ENCODE measurements at places on chromosomes 5 and 9. TPM values are rescaled to one million over a fixed set of nuclear protein-coding genes. Genes with fewer than 3 reads are reported as not detected.
A peak's percentile ranks its signal among the peaks of the same experiment; 100 is the strongest.

- no peak for DNase-seq
- no peaks in the 10 kb centered on the region for H3K4me1 ChIP-seq
- no peaks in the 10 kb centered on the region for H3K36me3 ChIP-seq
- no peaks in the 10 kb centered on the region for H3K27me3 ChIP-seq
- no peak overlapping the region for H3K27ac ChIP-seq
- H3K4me3 ChIP-seq: no peak overlapping the region
Measured at GRCh38 chr9:98658951-98659351, 49.8 kb downstream of the GABBR2 start.

DNA sequence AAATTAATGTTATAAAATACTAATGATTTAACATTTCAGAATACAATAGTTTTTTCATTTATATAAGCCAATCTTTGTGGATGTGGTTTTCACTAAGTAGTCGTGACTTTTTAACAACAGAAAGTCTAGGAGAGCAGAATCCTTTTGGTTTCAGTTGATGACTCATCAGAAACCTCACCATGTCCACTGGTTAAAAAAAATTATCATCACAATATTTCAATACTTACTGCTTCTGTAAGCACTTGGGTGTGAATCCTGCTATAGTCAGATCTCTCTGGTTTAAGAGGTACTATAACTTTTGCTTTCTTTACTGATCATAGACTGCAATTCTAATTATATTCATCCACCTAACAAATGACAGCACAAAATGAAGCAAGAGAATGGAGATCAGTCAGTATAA, 77.2 kb downstream of the MRPS30 start:
- no peaks in the 10 kb centered on the region for H3K4me1 ChIP-seq
- no peak overlapping the region for H3K27ac ChIP-seq
- H3K4me3 ChIP-seq: no peak overlapping the region
- H3K27me3 ChIP-seq: no peaks in the 10 kb centered on the region
- H3K36me3 ChIP-seq: no peaks in the 10 kb centered on the region

Gene KLF9
- total RNA-seq: 165 TPM

DNA sequence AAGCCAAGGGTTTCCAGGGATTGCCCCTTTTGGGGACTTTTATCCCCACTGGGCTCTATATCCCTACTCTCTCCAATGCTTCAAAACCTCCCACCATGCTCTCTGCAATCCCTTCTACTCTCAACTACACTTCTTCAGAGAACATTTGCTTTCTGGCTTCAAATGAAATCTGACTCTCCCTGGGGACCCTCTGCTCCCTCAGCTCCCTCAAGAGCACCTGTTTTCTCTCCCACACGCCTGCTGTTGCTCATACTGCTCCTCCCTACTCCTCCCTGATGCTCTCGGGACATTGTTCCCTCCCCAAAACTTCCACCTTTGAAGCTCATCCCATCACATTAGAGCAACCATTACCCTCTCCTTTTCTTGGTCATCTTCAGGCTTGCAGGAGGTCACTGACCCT, 344.9 kb downstream of the CDK5RAP2 start:
- H3K36me3 ChIP-seq: no peaks in the 10 kb centered on the region
- no peak overlapping the region for H3K4me3 ChIP-seq
- H3K27ac ChIP-seq: no peak overlapping the region
- H3K27me3 ChIP-seq: no peaks in the 10 kb centered on the region
- no peak for DNase-seq

- H3K36me3 ChIP-seq: no peaks in the 10 kb centered on the region
- no peak overlapping the region for H3K27ac ChIP-seq
- no peaks in the 10 kb centered on the region for H3K27me3 ChIP-seq
- no peak overlapping the region for H3K4me3 ChIP-seq
- no peaks in the 10 kb centered on the region for H3K4me1 ChIP-seq
- DNase-seq: no peak
Measured at GRCh38 chr9:120655005-120655622, 59.2 kb downstream of the MEGF9 start.

Gene AMBP
- total RNA-seq: not detected

Gene FOXD4
- total RNA-seq: not detected

GRCh38 chr5:69006030-69006429, 87.8 kb upstream of the SLC30A5 start:
- no peaks in the 10 kb centered on the region for H3K27me3 ChIP-seq
- H3K4me3 ChIP-seq: no peak overlapping the region
- no peak overlapping the region for H3K27ac ChIP-seq
- H3K36me3 ChIP-seq: no peaks in the 10 kb centered on the region
- DNase-seq: no peak

GRCh38 chr5:135245521-135246499, 153.2 kb downstream of the MACROH2A1 start:
- peaks cover 69% of the 10 kb centered on the region for H3K4me1 ChIP-seq
- H3K27me3 ChIP-seq: no peaks in the 10 kb centered on the region
- no peak overlapping the region for H3K4me3 ChIP-seq

DNA sequence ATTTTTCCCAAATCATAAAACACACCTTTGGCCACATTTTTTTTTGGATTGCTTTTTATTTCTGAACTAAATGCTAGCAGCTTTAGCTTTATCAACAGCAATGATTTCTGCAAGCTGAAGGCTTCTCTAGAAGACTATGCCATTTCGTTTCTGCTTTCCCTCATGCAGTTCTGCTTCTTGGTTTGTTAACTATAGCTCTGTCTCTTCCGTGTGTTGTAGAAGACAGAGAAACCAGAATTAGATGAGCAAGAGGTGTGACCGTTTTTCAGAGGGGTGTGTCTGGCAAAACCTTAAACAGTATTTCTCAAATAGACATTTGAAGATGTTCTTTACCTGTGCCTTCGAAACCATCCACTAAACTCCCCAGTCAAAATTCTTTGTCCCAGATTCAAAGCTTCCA, 131.5 kb downstream of the ZNF462 start:
- H3K27me3 ChIP-seq: no peaks in the 10 kb centered on the region
- no peaks in the 10 kb centered on the region for H3K36me3 ChIP-seq
- H3K4me3 ChIP-seq: no peak overlapping the region
- no peak overlapping the region for H3K27ac ChIP-seq
- H3K4me1 ChIP-seq: no peaks in the 10 kb centered on the region

DNA sequence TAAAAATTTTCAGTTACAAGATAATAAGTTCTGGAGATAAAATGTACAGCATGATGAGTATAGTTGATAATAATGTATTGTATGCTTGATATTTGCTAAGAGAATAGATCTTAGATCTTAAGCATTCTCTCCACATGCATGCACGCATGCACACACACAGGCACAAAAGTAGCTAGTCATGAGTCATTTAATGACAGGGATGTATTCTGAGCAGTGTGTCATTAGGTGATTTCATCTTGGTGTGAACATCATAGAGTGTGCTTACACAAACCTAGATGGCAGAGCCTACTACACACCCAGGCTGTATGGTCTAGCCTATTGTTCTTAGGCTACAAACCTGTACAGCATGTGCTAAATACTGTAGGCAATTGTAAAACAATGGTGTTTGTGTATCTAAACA, 124.2 kb downstream of the PTTG1 start:
- no peaks in the 10 kb centered on the region for H3K4me1 ChIP-seq
- H3K36me3 ChIP-seq: no peaks in the 10 kb centered on the region
- H3K4me3 ChIP-seq: no peak overlapping the region
- H3K27ac ChIP-seq: no peak overlapping the region

DNA sequence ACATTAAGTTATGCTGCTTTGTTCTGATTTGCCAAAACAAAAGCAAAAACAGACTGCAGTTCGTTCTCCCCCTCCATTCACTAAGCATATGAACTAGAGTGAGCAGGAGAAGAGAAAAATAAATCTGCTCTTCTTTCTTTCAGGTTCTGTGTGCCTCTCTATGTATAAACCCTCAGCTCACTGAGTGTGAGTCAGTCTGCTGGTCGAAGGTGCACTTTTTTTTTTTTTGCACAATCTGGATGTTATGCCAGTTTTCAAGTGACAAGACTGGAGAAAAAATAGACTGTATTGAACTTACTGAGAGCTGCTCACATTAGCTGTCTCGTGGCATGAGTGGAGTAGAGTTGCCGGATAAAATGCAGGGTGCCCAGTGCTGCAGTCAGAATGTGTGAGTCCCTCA, 244.6 kb upstream of the ATP10B start:
- DNase-seq: no peak
- H3K27me3 ChIP-seq: no peaks in the 10 kb centered on the region
- H3K4me3 ChIP-seq: no peak overlapping the region
- H3K4me1 ChIP-seq: no peaks in the 10 kb centered on the region

Gene ANKRD18A
- not detected for total RNA-seq

- peak overlapping the region; percentile 57 for H3K27ac ChIP-seq
- DNase-seq: no peak
- no peaks in the 10 kb centered on the region for H3K36me3 ChIP-seq
- peaks cover 58% of the 10 kb centered on the region for H3K4me1 ChIP-seq
- peak overlapping the region; percentile 41 for H3K4me3 ChIP-seq
- no peaks in the 10 kb centered on the region for H3K27me3 ChIP-seq
Measured at GRCh38 chr9:6230037-6230780, 14.6 kb downstream of the IL33 start.

GRCh38 chr5:174283211-174284005, 237.9 kb downstream of the NSG2 start:
- H3K4me1 ChIP-seq: no peaks in the 10 kb centered on the region
- no peak overlapping the region for H3K27ac ChIP-seq
- no peaks in the 10 kb centered on the region for H3K27me3 ChIP-seq
- H3K4me3 ChIP-seq: no peak overlapping the region
- no peak for DNase-seq

DNA sequence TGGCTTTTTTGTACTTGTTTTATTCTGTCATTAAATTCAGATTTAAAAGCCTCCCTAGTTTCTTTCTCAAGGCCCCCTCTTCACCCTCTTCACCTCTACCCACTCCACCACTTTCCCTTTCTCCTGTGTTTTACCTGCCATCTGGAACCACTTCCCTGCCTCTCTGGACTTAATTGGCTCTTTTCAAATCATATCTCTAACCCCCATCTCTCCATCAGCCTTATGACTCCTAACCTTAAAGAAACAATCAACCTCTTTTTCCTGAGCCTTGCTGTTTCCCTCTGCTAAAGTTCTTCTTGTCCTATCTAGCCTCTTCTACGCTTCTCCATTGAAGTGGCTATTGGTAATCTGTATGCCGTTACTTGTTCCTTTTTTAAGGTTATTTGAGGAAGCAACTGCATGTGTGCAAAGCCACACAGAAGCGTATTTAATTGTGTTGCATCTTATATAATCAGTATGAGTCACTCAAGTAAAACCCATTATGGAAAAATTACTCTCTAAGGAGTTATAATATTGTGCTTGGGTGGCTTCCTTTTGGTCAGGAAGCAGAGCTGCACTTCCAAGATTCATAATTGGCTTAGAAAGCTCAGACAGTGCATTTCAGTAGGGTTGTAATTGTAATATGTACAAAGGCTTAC, 653.6 kb upstream of the ITGA1 start:
- H3K36me3 ChIP-seq: no peaks in the 10 kb centered on the region
- H3K4me3 ChIP-seq: no peak overlapping the region
- no peaks in the 10 kb centered on the region for H3K4me1 ChIP-seq
- no peaks in the 10 kb centered on the region for H3K27me3 ChIP-seq

Gene PCDHB11
- total RNA-seq: 6.0 TPM

GRCh38 chr9:113538131-113538530, 74.6 kb downstream of the RGS3 start:
- H3K4me3 ChIP-seq: no peak overlapping the region
- peaks cover 75% of the 10 kb centered on the region for H3K4me1 ChIP-seq
- H3K27me3 ChIP-seq: no peaks in the 10 kb centered on the region
- peaks cover 9% of the 10 kb centered on the region for H3K36me3 ChIP-seq
- H3K27ac ChIP-seq: peak overlapping the region; percentile 89

DNA sequence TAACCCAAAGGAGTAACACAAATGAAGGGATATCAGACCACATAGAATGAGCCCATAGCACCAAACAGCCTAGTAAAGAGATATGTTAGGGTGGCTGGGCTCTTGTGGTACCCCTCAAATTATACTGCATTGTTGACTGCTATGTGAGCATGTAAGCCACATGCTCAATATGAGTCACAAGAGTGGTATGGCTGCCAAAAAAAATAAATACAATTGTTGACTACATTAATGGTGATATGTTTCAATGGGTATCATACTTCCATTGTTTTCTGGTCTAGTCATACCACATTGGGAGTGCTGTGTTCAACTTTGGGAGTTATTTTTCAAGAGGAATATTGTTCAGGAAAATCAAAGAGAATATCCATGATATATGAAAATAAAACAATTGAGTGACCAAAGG, 162.4 kb upstream of the PIK3R1 start:
- H3K27ac ChIP-seq: no peak overlapping the region
- no peak for DNase-seq
- peaks cover 8% of the 10 kb centered on the region for H3K4me1 ChIP-seq

Gene SAXO1
- 0.27 TPM for total RNA-seq

DNA sequence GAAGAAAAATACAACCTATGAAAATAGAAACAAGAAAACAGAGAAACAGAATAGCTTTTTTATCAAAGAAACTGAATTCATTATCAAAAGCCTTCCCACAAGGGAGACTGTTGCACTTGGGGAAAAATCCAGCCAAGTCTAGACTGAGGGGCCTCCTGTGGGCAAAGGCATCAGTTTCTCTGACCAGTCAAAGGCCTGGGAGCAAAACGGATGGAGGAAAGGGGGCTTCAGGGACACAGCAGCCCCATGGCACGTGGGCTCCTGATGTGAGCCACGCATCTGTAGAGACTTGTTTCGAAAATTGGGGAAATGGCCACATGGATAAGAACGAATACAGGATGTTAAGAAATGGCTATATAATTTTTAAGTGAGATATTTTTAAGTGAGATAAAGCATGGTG, 21.1 kb downstream of the ZDHHC11B start:
- H3K4me1 ChIP-seq: no peaks in the 10 kb centered on the region
- H3K27me3 ChIP-seq: no peaks in the 10 kb centered on the region
- H3K4me3 ChIP-seq: no peak overlapping the region
- H3K27ac ChIP-seq: no peak overlapping the region
- DNase-seq: no peak

Gene CCL27
- not detected for total RNA-seq

Gene SLC1A1
- 7.3 TPM for total RNA-seq

- DNase-seq: no peak
- H3K4me3 ChIP-seq: no peak overlapping the region
- H3K36me3 ChIP-seq: no peaks in the 10 kb centered on the region
- no peaks in the 10 kb centered on the region for H3K4me1 ChIP-seq
- H3K27me3 ChIP-seq: no peaks in the 10 kb centered on the region
- H3K27ac ChIP-seq: no peak overlapping the region
Measured at GRCh38 chr5:25448190-25448621, 803.4 kb upstream of the CDH10 start.

DNA sequence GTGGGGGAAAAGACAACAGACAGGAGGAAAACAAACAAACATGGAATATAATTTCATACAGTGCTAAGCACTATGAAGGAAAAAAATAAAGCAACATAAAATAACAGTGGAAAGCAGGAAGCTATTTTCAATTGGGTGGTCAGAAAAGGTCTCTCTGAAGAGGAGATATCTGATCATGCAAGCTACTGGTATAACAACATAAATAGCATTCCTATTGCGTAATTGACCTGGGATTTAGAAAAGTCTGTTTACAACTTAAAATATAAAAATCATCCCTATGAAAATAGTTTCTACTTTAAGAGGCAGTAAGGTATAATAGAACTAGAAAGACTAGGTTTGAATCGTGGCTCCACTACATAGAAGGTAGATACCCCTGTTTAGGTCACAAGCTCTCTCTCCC, 61.4 kb downstream of the FBXW11 start:
- H3K27ac ChIP-seq: no peak overlapping the region
- H3K4me3 ChIP-seq: no peak overlapping the region
- H3K36me3 ChIP-seq: no peaks in the 10 kb centered on the region

Data from thoracic aorta (tissue), 2 donors.